Activated CD8-positive, alpha-beta T cell treated with anti-CD3 and anti-CD28 coated beads for 36 hours (primary cell): ENCODE measurements at places on chromosomes 6 and 20.

- DNase-seq, result no peak
These were observed 9.0 kb upstream of the SLA2 start for GRCh38 chr20:36655004-36655403.

DNA sequence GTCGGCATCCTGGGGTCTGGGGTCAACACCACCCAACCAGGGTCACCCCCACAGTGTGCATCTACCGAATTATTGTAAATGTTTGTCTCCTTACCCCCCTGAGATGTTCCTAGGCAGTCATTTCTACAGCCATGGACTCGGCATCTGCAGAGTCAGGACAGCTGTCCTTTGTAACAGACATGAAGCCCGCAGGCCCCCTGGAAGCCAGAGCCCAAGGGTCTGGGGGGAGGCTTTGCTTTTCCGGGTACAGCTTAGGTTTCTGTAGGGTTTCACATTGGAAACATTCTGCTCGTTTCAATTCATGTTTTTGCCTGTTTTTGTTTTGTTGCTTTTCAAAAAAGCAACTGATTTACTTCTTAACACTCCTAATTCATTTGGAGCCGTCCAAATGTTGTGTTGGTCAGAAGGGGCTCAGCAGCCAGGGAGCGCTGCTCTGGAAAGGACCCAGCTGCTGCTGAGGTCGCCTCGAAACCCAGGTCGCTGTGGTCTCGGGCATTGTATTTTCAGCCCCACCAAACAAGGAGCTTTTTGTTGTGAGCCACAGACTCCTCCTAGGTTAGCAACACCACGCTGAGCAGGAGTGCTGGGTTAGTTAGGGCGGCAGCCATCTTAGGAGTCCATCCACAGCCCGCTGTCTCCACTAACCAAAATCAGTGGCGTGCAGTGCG, 160.4 kb downstream of the TMEM242 start:
- no peak for DNase-seq

- no peak for DNase-seq
These were observed 158.8 kb downstream of the JARID2 start for GRCh38 chr6:15404685-15404980.

GRCh38 chr20:1275919-1276318, 9.8 kb downstream of the SNPH start:
- no peak for DNase-seq

- peak; percentile 23 for DNase-seq
These were observed 546.6 kb downstream of the CD83 start for GRCh38 chr6:14664112-14664601.

DNA sequence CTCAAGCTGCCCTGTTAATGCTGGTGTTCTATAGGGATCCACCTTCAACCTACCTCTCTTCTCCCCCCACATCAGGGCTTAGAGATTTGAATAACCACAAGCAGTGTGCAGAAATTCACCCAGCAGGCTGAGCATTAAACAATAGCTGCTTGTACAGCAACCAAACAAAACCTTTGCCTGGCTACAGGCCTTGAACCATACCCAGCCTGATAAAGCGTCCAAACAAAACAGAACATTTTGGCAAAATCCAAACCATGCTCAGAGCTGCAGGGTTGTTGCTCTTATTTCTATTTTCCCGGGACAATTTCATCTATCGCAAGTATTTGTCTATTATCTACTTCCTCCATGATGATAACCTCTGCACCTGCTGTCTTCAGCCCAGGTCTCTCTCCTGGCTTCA, 142.3 kb downstream of the UNC5CL start:
- DNase-seq, result no peak

- peak; percentile 65 for DNase-seq
These were observed 117.1 kb upstream of the EEF1E1 start for GRCh38 chr6:8219352-8219943.

- DNase-seq, result no peak
These were observed 170.7 kb upstream of the KCNK16 start for GRCh38 chr6:39493174-39493573.

DNA sequence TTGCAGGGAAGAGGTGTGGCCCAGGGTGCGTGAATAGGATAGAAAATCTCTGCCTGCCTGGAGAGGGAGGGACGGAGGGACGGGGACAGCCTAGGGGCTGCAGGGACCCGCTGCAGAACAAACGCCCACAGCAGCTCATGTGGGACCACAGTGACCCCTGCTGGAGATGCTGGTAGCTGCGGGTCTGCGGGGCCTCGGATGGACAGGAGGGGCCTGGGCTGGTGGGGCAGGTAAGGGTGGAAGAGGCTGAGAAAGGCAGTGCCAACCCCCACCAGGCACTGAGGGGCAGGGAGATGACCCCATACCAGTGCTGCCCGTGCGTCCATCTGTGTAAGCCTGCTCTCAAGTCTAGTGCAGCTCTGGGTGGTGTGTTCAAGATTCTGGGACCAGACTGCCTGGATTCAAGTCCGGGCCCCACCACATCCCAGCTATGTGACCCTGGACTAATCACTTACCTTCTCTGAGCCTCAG, 39.4 kb downstream of the KIAA1755 start:
- DNase-seq, result peak; percentile 79

- no peak for DNase-seq
These were observed 4.2 kb downstream of the PSMB9 start for GRCh38 chr6:32858194-32858593.

DNA sequence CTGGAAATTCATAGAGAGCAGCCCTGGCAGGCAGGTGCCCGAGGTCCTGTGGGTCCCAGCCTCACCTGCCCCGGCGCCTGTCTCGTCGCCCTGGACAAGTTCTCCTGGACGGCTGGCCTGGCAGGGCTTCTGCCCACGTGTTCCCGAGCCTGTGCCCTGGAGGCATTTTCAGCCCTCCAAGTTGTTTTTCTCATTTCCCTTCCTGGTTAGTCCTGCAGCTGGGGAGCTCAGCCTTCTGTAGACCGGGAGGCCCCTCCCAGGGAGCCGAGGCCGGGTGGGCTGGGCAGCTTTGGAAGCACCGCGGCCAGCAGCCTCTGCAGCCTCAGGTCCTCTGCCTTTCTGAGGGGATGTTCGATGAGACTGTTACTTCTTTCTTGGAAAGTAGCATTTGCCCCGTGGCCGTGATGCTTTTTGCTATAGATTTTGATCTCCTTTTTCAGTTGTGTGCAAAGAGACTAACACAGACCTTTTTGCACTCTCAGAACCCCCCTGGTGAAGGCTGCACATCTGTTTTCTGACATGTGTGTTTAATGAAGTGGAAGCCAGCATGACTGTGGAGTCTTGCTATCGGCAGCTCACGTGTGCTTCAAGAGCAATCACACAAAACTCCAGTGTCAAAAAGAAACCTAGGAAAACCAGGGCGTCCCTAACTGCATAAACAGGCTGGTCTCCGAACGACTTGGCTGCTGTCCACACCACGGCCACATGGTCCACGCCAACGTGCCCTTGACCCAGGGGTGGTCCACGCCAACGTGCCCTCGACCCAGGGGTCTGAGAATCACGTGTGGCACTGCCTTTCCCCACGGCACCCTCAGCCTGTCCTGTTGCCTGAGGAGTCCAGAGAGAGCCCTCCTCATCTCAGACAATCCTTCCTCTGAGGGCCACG, 207.5 kb downstream of the SMOC2 start:
- no peak for DNase-seq

GRCh38 chr20:31476643-31477215, 1.6 kb downstream of the REM1 start:
- DNase-seq, result no peak

DNA sequence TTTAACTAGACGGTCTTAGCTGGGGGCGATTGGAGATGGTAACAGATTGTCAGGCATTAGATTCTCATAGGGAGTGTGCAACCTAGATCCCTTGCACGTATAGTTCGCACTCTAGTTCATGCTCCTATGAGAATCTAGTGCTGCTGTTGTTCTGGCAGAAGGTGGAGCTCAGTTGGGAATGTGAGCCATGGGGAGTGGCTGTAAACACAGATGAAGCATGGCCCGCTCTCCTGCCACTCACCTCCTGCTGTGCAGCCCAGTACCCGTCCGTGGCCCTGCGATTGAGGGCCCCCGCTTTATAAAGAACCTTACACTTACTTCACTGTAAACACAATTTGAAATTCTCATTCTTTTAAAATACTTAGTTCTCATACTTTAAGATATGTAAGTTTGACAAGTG, 339.4 kb downstream of the CDH26 start:
- no peak for DNase-seq

DNA sequence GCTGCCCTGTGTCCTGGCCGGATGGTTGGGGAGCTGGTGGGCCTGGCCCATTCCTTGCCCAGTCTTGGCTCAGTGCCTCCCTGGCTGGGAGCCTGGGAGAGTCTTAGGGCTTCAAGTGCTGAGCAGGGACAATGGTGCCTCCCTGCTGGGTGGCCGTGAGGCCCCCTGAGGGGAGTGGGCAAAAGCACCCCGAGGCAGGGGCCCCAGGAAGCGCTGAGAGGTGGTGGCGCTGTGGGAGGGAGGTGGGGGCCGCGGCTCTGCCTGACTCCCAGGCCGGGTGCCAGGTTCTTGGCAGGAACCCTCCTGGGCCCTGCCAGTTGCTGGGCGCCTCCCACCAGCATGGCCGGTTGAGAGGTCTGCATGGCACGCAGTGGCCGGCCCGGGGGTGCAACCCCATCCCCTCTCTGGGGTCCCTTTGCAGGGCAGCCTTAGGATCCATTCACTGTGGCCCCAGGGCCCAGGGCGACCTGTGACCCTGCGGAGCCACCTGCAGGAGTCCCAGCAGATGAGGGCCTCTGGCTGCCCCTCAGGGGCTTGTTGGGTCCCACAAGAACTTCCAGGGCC, 9.2 kb upstream of the RPS21 start:
- DNase-seq, result no peak

DNA sequence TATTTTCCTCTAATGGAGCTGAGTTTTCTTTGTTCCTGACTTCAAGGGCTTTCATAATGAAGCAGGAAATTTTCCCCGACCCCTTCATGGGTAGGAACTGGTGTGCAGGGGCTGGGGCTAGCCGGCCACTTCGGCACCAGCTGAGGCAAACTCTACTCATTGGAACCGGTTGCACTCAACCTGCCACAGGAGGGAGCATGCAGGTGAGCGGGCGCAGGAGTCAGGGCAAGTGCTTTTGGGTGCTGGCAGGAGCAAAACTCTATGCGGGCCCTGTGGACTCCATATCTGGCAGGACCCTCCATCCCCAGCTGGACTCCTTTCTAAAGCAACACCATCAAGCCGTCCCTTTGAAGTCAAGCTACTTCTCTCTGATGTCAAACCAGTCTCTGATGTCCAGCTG, 244.2 kb downstream of the EPM2A start:
- no peak for DNase-seq

DNA sequence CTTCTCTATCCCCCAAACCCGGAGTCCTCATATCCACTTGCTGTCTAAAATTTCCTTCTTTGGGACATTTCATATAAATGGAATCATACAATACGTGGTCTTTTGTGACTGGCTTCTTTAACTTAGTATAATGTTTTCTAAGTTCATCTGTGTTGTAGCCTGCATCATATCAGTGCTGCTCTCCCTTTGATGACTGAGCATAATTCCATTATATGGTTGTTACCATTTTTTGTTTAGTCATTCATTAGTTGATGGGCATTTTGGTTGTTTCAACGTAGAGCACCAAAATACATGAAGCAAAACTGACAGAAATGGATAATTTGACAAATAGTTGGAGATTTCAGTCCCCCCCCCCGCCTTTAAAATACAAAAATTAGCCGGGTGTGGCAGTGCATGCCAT, 71.5 kb downstream of the ZFAND3 start:
- DNase-seq, result no peak

GRCh38 chr20:50541606-50542041, 31.4 kb downstream of the PTPN1 start:
- DNase-seq, result no peak

- peak; percentile 35 for DNase-seq
These were observed 634 bp downstream of the HSF2 start for GRCh38 chr6:122400121-122400450.

DNA sequence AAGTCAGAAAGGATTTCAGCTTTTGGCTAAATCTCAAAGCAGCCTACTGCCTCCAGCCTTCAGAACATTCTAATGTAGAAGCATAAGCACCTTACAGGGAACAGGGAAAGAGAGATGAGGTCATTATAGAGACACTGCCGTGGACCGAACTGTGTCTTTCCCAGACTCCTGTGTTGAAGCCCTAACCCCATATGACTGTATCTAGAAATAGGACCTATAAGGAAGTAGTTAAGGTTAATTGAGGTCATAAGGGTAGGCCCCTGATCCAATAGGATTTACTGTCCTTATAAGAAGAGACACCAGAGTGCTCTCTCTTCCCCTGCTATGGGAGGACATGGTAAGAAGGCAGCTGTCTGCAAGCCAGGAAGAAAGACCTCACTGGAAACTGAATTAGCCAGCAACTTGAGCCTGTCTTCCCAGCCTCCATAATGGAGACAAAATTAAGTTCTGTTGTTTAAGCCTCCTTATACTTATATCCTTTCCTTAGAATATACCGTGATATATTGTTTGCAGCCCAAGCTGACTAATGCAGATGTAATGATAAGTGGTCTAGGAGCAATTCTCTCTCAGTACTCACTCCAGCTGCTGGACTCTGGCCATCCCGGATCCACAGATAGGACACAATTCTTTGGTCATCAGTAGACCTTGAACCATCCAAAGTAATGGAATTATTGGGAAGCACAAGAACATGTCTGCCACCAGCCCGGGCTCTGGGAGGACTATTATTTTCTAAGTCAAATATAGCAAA, 71.4 kb downstream of the ALDH5A1 start:
- no peak for DNase-seq

- no peak for DNase-seq
These were observed 83.2 kb downstream of the GCLC start for GRCh38 chr6:53461696-53462095.

DNA sequence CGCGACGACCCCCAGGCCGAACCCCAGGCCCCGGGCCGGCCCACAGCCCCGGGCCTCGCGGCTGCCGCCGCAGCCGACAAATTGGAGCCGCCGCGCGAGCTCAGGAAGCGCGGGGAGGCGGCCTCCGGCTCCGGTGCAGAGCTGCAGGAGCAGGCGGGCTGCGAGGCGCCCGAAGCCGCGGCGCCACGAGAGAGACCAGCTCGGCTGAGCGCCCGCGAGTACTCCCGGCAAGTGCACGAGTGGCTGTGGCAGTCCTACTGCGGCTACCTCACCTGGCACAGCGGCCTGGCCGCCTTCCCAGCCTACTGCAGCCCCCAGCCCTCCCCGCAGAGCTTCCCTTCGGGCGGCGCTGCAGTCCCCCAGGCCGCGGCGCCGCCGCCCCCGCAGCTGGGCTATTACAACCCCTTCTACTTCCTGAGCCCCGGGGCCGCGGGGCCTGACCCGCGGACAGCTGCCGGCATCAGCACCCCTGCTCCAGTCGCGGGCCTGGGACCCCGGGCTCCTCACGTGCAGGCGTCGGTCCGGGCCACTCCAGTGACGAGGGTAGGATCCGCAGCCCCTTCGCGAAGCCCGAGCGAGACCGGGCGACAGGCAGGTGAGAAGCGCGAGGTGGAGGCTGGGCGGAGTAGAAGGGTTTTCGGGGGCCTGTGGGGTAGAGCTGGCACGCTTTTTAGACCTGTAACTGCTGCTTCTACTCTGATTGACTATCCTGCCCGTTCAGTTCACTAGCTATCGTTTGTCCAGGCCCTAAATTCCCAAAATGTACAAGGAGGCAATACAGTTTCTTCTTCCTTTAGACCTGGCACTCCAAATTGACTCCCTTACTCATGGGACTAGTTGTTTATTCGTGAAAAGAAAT, 654 bp downstream of the FAM8A1 start:
- peak; percentile 69 for DNase-seq

GRCh38 chr6:166305562-166306117, 2.6 kb downstream of the PRR18 start:
- DNase-seq, result no peak
